ENCODE measurements at places on chromosomes 12 and 14. TPM values are rescaled to one million over a fixed set of nuclear protein-coding genes. Genes with fewer than 3 reads are reported as not detected.

GRCh38 chr12:21697904-21698630, 40.4 kb upstream of the LDHB start:
- peaks cover 6% of the 10 kb centered on the region for H3K4me1 ChIP-seq
- H3K27me3 ChIP-seq: no peaks in the 10 kb centered on the region
- no peaks in the 10 kb centered on the region for H3K36me3 ChIP-seq
- no peak overlapping the region for H3K27ac ChIP-seq
- peak overlapping the region; percentile 53 for H3K4me3 ChIP-seq
- no peak for DNase-seq

DNA sequence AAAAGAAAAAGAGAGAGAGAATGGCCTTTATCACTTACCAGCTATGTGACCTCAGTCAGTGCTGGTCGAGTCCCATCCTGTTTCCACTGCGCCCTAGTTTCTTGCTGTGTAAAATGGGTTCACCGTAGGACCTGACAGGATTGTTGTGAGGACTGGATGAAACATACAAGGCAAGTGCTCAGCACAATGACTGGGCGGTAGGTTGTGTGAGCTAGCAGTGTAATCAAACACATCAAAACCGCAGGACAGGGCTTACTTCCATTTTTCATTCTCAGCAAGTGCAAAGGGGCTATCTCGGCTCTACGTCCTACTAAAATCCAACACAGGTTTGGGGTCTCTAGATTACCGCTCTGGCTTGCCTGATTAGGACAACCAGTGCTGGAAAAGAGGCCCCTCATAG, 36.4 kb upstream of the ATXN2 start:
- H3K4me1 ChIP-seq: peaks cover 5% of the 10 kb centered on the region
- DNase-seq: no peak
- H3K27ac ChIP-seq: peak overlapping the region; percentile 71
- no peaks in the 10 kb centered on the region for H3K27me3 ChIP-seq

- H3K27ac ChIP-seq: no peak overlapping the region
- DNase-seq: no peak
- no peaks in the 10 kb centered on the region for H3K27me3 ChIP-seq
- H3K4me3 ChIP-seq: no peak overlapping the region
- no peaks in the 10 kb centered on the region for H3K36me3 ChIP-seq
- H3K4me1 ChIP-seq: no peaks in the 10 kb centered on the region
Observed at GRCh38 chr12:132477017-132477702, 12.8 kb upstream of the FBRSL1 start.

Gene PLA2G1B
- not detected for total RNA-seq

GRCh38 chr14:99233222-99234035, 38.6 kb downstream of the BCL11B start:
- no peaks in the 10 kb centered on the region for H3K4me1 ChIP-seq
- no peaks in the 10 kb centered on the region for H3K27me3 ChIP-seq
- DNase-seq: no peak
- no peak overlapping the region for H3K4me3 ChIP-seq

DNA sequence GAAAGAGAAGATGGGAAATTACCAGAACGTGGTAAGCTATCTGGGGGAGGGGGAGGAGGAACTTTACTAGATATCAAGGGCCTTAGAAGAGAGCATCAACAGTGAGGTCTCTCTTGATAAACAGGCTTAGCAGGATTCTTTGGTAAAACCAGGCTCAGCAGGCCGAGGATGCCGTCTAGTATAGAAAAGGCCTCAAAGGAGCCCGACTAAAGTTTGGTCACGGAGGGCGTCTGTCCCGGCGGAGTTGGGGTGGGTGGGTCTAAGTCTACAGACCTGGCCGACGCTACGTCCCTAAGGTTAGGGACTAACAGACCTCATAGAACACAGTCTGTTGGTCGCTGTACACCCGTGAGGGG, 538 bp upstream of the TIGAR start:
- peak overlapping the region; percentile 80 for H3K4me3 ChIP-seq
- H3K27me3 ChIP-seq: no peaks in the 10 kb centered on the region
- no peak for DNase-seq
- H3K4me1 ChIP-seq: peaks cover 10% of the 10 kb centered on the region
- peak overlapping the region; percentile 72 for H3K27ac ChIP-seq
- no peaks in the 10 kb centered on the region for H3K36me3 ChIP-seq

- no peak overlapping the region for H3K27ac ChIP-seq
- no peak for DNase-seq
- no peaks in the 10 kb centered on the region for H3K4me1 ChIP-seq
- no peak overlapping the region for H3K4me3 ChIP-seq
- no peaks in the 10 kb centered on the region for H3K27me3 ChIP-seq
Observed at GRCh38 chr14:97138801-97139200, 341.6 kb downstream of the VRK1 start.

Gene DAO
- not detected for total RNA-seq

Measured in thoracic aorta (tissue), 2 donors.